ENCODE measurements at places on chromosomes 1 and 21.

GRCh38 chr1:184881941-184882913, 92.1 kb downstream of the NIBAN1 start:
- DNase-seq: no peak

GRCh38 chr1:62283986-62284385, 35.2 kb downstream of the KANK4 start:
- DNase-seq: no peak

- peak; percentile 45 for DNase-seq
These were observed 27.5 kb upstream of the SLAMF6 start for GRCh38 chr1:160550572-160551034.

DNA sequence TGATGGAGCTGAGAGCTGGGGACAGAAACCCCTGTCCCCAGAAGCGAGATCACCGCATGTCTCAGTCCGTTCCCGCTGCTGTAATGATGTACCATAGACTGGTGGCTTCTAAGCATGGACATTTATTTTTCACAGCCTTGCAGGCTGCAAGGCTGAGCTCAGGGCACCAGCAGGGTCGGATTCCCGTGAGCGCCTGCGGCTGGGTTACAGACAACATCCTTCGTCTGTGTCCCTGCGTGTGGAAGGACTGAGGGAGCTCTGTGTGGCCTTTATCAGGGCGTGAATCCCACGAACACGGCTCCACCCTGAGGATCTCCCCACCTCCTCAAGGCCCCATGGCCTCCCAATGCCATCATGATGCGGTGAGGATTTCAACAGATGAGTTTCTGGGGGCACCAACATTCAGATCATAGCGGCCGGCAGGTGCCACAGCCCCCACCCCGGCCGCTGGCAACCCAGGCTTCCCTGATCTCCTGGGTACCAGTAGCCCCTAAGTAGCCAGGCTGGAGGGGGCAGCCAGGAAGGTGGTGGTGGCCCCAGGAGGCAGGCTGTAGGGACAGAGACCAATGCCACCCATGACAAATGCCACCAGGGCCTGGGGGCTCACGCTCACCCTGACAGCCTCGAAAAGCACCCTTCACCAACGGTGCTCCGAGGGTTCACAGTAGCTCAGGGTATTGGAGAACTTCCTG, 104.4 kb downstream of the CRYAA start:
- DNase-seq: no peak

GRCh38 chr21:20551939-20552338, 446.3 kb upstream of the NCAM2 start:
- no peak for DNase-seq

DNA sequence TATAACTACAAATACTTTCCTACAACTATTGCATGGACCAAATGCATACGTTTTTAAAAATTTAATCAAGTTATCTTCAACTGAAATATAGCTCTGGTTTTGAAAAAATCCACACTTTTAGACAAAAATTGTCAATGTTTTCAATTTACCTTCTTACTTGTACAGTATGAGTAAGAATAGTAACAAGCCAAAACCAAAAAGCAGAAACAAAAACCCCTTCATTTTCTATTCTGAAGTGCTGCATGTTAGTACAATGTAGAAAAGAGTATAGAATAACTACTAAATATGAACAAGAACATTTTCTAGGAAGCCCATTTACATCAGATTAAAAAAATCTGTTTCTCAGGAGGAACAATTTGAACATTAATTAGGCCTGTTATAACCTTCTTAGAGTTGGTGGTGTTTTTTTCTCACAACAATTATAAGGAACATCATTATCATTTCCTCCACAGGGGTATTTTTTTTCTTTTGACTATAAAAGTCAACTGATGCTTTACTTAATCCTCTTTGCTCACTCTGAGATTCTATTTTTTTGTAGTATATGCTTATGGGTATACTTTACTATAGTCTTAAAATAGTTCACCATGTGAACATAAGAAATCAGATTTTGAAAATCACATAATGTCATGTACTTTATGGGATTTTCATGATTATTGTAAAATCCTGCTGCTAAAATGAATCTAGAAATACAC, 475.4 kb downstream of the PTBP2 start:
- no peak for DNase-seq

GRCh38 chr21:27557356-27557755, 590.5 kb upstream of the ADAMTS5 start:
- no peak for DNase-seq

GRCh38 chr1:182146286-182146685, 84.8 kb upstream of the ZNF648 start:
- no peak for DNase-seq

- no peak for DNase-seq
These were observed 69.3 kb downstream of the RBM11 start for GRCh38 chr21:14285147-14285761.

DNA sequence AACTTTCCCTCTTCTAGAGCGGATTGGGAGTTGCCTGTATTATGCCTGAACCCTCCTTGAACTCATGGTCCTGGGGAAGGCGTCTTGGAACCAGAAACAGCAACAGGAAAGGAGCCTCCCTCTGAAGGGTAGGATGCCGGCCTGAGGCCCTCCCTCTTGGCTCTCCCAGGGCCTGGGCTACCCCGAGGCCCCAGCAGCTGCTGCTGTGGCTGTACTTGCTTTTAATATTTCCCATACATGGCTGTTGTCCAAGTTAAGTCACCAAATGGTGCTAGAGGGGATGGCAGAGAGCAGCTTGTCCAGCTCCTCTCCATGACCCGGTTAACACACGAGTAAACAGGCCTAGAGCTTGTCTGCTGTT, 10.5 kb downstream of the CHRNB2 start:
- DNase-seq: no peak

DNA sequence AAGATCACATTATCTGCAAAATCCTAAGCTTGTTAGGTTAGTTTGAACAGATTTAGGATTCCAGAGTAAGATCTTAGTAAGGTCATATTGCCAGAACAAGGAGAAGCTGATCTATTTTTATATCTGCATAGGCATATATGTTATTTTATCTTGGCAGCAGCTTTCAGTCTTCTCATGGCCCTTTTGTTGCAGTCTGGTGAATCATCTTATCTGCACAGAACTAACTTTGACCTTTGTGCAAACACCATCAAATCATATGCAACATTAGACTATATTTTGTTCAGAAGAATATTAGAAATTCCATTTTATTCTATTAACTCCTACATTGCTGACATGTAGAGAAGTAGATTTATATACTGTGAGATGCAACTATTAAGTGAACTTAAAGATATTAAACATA, 107.3 kb downstream of the CLEC20A start:
- DNase-seq: no peak

GRCh38 chr1:16207318-16208269, 4.9 kb downstream of the ARHGEF19 start:
- no peak for DNase-seq

GRCh38 chr1:111318523-111318922, 27.9 kb downstream of the CHIA start:
- DNase-seq: no peak

DNA sequence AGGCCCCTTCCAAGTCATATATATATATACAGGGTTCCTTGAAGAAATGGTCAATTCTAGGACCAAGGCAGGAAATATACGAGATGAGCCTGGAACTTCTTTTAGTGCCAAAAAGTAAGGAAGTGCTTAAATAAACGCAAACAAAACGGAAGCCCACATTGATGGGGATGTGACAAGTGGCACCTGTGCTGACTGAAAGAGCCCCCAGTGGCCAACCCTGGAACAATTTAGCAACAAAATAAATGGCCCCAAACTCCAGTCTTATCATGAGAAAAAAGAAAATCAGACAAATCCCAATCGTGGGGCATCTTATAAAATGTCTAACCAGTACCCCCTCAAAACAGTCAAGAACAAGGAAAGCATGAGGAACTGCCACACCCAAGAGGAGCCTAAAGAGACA, 17.7 kb downstream of the PLA2G5 start:
- no peak for DNase-seq

DNA sequence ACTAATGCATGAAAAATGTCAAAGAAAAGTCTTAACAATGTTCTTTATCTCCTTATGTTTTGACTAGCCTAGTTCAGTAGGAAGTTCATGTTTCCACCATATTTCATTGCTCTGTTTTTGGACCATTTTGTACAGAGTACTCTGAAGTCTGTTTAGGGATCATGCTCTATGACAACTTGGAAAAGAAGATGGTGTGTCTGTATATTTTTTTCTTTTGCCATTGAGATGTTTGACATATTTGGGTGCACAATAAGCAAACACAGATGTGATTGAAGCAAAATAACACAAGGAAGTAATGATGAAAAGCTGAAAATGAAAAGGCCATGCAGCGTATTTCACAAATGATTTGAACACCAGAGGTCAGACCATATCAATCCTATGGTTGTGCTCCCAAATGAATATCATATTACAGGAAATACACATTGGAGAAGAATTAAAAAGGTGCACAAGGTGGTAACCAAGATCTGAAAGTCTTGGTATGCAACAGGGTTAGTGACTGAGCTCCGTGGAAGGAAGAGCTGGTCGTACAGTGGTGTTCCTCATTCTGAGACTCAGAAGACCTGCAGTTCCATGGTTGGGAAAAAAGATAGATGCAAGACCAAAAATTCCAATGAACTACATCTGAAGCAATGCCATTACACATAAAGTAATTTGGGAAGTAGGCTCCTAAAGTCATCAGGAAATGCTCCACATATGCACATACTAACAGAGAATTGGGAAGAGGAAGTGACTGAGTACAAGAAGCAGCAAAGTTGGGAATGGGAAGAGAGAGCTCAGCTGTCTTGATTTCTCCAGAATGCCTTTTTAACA, 463.5 kb downstream of the LMO4 start:
- DNase-seq: no peak

- no peak for DNase-seq
These were observed 93.1 kb upstream of the TMPRSS2 start for GRCh38 chr21:41600961-41601572.

DNA sequence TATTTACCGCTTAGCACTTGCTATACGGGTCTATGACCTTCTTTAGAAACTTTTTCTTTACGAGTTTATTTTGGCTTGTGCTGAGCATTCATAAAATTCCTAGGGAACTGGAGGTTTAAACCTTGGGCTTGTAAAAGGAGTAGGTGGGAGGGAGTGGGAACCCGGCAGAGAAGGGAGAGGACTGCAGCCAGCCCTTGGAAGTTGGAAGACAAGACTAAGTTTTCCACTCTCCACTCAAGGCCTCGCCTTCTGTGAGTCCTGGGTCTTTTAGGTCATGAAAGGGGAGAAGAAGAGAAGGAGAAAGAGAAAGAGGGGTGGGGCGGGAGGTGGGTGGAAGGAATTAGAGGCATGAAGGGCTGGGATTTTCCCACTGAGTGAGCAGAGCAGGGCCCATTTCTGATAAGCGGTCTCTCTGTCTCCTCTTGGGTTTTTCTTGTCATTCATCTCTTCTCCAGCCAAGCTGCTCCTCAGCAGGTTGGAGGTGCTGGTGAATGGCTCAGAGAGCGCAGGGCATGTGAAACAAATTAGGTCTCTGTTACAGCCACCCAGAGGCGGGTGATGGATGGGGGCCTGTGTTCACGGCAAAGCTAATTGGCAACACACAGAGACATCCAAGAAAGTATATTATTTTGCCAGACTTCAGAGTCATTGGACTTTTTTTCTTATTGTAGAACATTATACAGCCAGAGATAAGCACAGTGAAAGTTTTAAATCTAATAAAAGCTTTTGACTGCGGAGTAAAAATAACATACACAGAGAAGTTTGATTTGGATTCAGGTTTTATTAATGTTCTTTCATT, 247.3 kb downstream of the FOXD2 start:
- DNase-seq: no peak

DNA sequence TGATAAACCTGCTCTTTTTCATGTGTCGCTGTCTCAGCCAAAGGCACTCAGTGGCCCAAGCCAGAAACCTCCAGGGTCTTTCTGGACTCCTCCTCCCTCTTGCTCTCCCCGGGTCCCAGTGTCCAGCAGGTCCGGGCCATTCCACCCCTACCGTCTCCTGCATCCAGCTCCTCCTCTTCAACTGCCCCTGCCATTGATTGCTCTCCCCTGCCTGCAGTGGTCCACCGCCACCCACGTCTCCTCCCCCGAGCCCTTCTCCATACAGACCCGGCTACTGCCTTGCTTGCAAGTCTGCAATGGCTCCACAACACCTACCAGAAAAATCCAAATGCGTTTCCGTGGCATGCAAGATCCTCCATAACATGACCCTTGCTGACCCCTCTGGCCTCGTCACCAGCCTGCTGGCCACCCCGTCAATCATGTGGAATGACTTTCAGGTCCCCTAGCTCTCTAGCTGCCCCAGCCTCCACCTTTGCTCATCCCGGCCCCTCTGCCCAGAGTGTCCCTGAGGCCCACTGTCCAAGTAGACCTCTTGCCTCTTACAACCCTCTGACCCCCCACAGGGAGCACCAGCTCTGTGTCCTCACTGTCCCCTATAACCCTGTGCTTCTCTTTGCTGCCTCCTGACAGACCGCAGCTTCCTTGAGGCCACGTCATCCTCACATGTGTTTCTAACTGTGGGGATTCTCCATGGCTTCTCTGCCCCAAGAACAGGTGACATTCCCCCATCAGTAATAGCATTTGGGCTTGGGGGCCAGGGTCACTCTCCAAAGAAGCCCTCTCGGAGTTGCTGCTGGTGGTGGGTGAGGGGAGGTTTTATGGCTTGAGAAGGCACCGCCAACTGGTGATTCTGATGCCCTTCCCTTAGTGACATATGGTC, 15.0 kb downstream of the CACNA1S start:
- no peak for DNase-seq

DNA sequence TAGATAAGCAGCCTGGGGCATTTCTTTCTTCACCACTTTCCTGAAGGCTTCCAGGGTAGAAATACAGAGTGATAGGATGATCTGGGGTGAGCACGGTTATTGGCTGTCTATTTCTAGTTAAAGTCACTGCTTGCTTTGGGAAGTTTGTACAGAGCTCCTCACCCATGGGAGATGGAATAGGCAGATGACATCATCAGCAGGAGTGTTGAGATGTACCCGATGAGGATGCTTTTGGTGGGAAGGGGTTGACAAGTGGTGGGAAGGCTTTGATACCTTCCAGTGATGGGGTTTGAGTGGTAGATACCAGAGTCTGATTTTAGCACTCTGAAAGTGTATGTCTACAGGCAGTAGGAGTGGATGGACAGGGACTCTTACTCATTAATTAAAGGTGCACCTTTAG, 112.6 kb downstream of the BRINP2 start:
- DNase-seq: no peak

- DNase-seq: no peak
These were observed 1.5 kb downstream of the PARP1 start for GRCh38 chr1:226406401-226406881.

GRCh38 chr21:14526836-14527695, 19.0 kb downstream of the SAMSN1 start:
- DNase-seq: no peak

Data from CD4-positive, alpha-beta T cell treated with Interferon gamma for 1 hour (primary cell).